ENCODE measurements at places on chromosomes 3 and 15.

GRCh38 chr15:20352241-20353200 lies 189.1 kb downstream of the GOLGA6L6 start:
- no peak for DNase-seq

- no peak for DNase-seq
These were observed 11.3 kb downstream of the ARL8B start for GRCh38 chr3:5133239-5134018.

DNA sequence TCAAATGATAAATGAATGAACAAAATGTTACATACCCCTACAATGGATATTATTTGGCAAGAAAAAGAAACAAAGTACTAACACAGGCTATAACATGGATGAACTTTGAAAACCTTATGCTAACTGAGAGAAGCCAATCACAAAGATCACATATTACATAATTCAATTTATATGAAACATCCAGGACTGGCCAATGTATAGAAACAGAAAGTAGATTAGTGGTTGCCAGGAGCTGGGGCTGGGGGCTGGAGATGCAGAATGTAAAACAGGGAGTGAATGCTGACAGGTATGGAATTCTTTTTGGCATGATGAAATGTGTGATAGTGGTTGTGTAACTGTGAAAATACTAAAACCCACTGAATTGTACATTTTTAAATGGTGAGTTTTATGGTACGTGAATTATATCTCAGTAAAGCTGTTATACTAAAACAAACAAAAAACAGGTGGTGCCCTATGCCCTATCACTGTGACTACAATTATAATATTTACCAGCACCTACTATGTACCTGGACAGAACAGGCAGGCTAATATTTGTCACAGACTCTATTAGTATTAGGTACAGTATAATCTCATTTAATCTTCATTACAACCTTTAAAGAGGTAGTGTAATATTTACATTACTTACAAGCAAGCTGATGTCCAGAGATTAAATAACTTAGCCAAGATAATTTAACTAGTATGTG lies 90.0 kb downstream of the ETFA start:
- no peak for DNase-seq

DNA sequence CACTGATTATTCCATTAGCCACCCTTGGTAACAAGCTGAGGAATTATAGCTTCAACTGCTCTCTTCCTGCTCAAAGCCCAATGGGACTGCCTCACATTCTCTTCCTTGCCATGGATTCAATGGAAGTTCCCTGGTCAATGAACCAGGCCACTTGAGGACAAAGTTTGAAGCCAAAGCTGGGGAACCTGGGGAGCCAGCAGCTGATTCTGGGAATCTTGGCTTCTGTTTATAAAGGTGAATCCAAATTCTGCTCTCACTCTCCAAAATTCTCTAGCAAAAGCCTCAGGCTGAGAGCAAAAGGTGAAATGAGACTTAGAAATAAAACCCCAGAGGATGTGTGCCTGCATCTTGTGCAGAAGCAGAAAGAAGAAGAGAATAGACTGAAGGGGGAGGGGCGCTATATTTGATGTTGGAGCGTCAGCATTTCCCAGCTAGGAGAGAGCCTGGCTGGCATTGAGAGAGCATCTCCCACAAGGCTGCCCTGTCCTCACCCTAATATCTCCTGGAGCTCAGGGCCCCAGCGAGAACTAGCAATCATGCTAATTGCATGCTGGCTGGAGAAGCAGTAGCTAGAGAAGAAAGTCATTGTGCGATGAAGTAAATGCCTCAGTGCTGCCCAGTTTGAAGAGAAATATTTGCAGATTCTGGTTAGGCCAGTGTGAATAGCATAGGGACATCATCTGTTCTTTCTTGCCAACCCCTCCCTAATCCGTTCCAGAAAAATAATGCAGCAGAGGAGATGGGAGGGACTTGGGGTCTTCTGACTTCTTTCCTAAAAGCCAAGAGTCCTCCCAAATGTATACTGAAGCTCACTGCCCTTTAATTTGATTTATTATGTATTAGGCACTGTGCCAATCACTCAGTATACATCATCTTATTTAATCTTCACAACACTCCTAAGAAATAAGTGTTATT lies 34.9 kb upstream of the GAP43 start:
- no peak for DNase-seq

DNA sequence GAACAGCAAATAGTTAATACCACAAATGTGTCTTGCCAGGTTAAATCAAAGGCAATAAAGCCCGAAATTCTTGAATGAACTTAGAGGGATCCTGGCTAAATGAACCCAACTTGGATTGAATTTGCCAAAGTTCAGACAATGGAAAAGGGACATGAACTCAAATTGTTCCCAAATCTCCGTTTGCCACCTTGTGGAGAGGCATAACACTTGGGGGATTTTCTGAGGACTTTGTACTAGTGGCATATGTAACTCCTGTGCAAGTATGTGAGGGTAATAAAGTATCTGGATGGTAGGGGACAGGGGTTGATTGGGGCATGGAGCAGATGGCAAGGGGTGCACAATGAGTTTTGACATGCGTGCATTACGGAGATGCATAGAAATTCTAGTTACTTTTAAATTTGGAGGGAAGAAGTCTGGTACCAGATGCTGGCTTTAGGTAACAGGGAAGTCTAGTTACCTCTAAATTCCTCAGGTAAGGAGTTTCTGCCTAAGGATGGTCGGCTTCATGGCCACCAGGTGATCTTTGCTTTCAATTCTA lies 1.2 kb upstream of the TCAIM start:
- no peak for DNase-seq

All from stimulated activated CD8-positive, alpha-beta memory T cell treated with anti-CD3 and anti-CD28 coated beads, Interleukin-4, amount 100 ng/mL, for 1 hour (primary cell).